Stimulated activated CD8-positive, alpha-beta memory T cell treated with anti-CD3 and anti-CD28 coated beads, Interleukin-7, amount 100 ng/mL, for 1 hour (primary cell): ENCODE measurements at places on chromosomes 5 and 9.

GRCh38 chr9:131524665-131525315 lies 6.3 kb downstream of the UCK1 start:
- DNase-seq, result no peak

DNA sequence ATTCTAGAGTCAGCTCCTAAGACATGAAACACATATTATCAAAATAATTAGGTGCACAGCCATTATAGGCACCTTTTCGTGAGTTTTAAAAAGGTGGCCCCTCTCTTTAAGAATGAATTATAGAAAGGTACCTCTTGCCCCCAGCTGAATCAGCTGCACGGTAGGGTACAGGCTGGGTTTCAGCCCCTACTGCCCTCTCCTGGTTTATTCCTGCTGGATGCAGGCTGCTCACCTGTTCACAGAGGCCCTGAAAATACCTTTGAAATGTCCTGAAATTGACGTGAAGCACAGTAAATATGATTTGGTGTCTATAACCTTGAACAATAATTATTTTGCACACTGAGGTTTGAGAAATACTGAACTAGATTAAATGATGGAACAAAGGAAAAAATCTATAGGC lies 504.8 kb upstream of the SGCD start:
- DNase-seq, result no peak

- no peak for DNase-seq
Observed at GRCh38 chr9:131969469-131969989, 110.1 kb downstream of the MED27 start.

GRCh38 chr5:27220752-27221151 lies 182.4 kb upstream of the CDH9 start:
- no peak for DNase-seq

- peak; percentile 44 for DNase-seq
Observed at GRCh38 chr5:151150471-151151262, 6.9 kb downstream of the ANXA6 start.

GRCh38 chr9:113474360-113475028 lies 11.0 kb downstream of the RGS3 start:
- DNase-seq, result no peak

GRCh38 chr5:157201857-157202256 lies 21.2 kb downstream of the ITK start:
- no peak for DNase-seq
